H7 (cell line): ENCODE measurements at places on chromosomes 6 and 20.

- no peak for DNase-seq
Observed at GRCh38 chr20:43752561-43753301, 25.9 kb upstream of the GTSF1L start.

- no peak for DNase-seq
Observed at GRCh38 chr6:163837691-163838431, 423.3 kb downstream of the QKI start.

DNA sequence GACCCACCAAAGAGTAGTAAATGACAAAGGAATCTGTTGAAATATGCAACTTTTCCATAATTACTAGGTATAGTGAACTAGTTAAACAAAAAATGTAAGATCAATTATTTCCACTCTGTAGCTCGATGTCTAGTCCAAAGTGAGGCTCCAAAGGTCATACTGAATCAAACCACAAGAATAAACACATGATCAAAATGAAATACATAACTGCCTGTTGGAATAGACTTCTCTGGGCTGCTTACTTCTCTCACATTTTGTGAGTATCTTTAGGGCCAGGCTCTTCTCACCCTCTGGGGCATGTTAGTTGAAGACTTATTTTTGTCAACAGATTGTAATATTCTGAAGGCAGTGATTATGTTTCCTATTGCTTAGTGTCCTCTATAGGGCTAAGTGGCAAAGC lies 103.7 kb upstream of the TMEM170B start:
- DNase-seq = no peak

DNA sequence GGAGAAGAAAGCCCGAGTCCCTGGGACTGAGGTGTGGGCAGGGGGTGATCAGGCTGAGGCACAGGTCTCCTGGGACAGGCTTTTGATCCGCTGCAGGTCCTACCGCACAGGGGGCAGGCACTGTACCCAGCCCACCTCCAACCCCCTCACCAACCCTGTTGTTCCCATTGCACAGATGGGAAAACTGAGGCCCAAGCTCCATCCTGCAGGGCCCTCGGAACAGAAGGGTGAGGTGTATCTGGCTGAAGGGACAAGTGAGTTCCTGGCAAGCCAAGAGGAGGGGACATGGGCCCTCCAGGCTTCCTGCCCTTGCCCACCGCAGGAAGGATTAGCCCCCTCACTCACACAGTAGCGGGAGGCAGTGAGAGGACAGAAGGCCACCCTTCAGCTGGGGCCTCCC lies 16.5 kb upstream of the SPDEF start:
- peak; percentile 37 for DNase-seq

GRCh38 chr20:4046926-4047325 lies 31.6 kb upstream of the RNF24 start:
- DNase-seq = no peak

DNA sequence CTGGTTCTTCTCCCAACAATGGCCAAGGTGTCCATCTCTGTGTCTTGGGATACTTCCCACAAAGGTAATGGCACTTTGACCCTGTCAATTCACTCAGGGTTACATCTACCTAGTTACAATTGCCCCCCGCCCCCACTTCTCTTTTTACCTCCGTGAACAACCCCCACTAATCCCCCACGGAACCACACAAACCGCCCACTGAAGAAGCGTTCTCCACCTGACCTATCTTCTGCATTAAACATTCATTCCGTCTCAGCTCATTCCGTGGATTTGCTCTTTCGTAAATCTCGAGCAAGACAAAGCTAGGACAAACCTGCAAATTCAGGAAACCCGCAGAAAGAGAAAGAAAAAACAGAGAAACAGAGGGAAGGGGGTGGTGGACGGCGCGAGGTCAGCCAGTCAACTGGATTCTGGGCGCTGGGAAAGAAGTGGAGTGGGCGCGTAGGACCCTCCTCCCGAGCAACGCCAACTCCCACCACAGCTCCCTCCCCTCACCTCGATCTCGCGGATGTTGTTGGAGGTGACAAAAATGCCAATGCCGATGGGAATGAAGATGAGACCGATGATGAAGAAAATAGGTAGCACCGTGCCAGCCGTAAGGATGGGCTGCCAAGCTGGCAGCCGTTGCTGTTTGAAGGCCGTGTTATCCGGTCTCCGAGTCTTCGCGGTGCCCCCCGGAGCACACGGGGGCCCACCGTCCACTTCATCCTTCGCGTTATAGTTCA lies 523 bp downstream of the TMEM30A start:
- peak; percentile 41 for DNase-seq

- DNase-seq = no peak
Observed at GRCh38 chr6:33488339-33488738, 34.0 kb downstream of the ZBTB9 start.

DNA sequence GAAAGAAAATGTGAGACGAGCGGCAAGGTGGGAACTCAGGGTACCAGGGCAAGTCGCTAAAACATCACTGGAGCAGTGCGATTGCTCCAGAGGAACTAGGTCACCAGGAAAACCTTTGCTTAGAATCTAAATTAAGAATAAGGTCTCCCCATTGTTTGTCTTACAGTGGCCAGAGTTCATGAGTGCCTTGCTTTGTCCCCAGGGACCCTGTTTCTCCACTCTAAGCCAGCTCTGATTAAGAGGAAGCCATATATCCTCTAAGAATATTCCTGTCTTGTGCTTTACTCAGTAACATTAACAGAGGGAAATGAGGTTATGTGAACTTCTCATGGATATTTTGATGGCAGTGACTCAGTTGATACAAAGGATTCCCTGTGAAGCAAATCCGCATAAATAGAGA lies 305.8 kb downstream of the CD83 start:
- DNase-seq = no peak
